ENCODE measurements at places on chromosomes 16 and 17. TPM values are rescaled to one million over a fixed set of nuclear protein-coding genes. Genes with fewer than 3 reads are reported as not detected.
A peak's percentile ranks its signal among the peaks of the same experiment; 100 is the strongest.

DNA sequence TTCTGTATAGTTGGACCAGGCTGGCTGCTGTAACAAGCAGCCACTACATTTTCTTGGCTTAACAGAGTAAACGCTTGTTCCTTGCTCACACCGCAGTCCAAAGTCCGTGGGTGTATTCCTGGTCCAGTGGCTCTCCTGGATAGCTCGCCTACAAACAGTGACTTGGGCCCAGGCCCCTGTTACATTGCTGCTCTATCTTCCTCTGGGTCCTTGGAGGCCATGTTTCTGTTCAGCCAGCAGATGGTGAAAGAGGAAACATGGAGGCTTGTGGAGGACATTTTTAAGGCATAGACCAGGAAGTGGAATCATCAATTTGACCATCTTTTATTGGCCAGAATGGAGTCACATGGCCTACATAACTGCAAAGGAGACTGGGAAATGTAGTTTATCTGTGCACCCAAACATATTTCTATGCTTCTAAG is 55.1 kb downstream of the ATP2C2 start:
- H3K27ac ChIP-seq = no peak overlapping the region
- H3K4me1 ChIP-seq = peaks cover 5% of the 10 kb centered on the region
- H3K4me3 ChIP-seq = no peak overlapping the region
- H3K27me3 ChIP-seq = peaks cover 9% of the 10 kb centered on the region

DNA sequence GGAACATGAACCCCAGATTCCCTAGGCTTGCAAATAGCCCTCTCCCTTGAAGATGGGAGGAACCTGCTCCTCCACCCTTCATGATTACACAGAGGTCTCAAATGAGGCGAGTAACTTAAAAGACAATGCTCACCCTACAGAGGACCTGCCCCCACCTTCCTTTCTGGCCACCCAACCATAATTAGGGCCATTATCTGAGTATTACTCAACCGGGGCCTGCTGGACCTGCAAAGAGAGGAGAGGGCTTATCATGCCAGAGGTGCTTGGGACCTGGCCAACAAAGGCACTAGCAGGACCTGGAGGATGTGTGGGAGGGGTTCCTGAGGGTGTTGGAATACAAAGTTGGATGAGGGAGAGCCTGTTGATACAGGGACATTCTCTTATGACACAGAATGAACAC is 42.4 kb downstream of the RNF157 start:
- no peak overlapping the region for H3K4me3 ChIP-seq
- no peak for DNase-seq
- H3K27me3 ChIP-seq = no peaks in the 10 kb centered on the region
- H3K27ac ChIP-seq = no peak overlapping the region
- peaks cover 20% of the 10 kb centered on the region for H3K4me1 ChIP-seq
- H3K36me3 ChIP-seq = peaks cover 5% of the 10 kb centered on the region

DNA sequence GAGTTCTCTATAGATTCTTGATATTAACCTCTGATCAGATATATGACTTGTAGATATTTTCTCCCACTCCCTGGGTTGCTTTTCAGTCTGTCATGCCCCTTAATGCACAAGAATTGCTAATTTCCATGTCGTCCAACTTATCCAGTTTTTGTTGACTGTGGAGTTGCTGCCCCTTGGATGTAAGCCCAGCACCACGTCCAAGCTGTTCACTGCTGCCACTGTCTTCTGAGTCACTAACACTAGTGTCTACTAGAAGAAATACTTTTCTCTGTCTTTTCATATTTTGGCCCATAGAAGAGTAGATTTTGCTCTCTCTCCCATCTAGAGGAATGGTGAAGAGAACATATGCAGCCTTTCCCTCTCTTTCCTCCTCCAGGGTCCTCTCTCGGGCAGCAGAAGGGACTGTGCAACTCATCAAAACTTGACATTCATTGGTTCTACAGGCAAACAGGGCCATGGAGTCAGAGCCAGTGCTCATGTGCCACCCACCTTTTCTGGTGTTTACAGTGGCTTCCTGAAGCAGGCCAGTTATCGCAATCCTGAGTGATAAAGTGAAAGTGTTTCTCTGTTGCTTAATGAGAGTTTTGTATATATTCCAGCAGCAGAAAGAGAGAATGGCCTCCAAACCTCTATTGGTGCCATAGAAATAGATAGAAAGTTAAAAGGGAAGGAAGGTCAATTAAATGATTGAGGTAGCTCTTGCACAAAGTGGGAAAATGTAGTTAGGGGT is 22.6 kb upstream of the PMP22 start:
- H3K36me3 ChIP-seq = no peaks in the 10 kb centered on the region
- no peak overlapping the region for H3K27ac ChIP-seq
- peaks cover 6% of the 10 kb centered on the region for H3K4me1 ChIP-seq
- peaks cover 5% of the 10 kb centered on the region for H3K27me3 ChIP-seq
- DNase-seq = no peak

Gene CACNG1
- 0.22 TPM for total RNA-seq

DNA sequence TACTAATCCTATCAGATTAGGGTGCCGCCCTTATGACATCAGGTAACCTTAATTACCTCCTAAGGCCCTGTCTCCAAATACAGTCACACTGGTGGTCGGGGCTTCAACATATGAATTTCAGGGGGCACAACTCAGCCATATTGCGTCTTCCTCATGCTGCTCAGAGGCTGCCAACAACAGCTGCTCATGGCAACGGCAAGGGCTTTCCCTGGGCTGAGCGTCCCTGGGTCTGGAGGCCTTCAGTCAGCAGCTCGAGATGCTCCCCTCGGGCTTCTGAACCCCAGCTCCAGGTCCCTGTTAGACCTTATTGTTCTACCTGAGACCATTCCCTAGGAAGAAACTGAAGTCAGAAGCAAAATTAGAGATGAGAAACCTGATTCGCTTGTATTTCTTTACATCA is 157.2 kb downstream of the TMEM132E start:
- H3K36me3 ChIP-seq = no peaks in the 10 kb centered on the region
- no peaks in the 10 kb centered on the region for H3K4me1 ChIP-seq
- no peak overlapping the region for H3K27ac ChIP-seq
- H3K27me3 ChIP-seq = peaks cover 6% of the 10 kb centered on the region
- H3K4me3 ChIP-seq = no peak overlapping the region

DNA sequence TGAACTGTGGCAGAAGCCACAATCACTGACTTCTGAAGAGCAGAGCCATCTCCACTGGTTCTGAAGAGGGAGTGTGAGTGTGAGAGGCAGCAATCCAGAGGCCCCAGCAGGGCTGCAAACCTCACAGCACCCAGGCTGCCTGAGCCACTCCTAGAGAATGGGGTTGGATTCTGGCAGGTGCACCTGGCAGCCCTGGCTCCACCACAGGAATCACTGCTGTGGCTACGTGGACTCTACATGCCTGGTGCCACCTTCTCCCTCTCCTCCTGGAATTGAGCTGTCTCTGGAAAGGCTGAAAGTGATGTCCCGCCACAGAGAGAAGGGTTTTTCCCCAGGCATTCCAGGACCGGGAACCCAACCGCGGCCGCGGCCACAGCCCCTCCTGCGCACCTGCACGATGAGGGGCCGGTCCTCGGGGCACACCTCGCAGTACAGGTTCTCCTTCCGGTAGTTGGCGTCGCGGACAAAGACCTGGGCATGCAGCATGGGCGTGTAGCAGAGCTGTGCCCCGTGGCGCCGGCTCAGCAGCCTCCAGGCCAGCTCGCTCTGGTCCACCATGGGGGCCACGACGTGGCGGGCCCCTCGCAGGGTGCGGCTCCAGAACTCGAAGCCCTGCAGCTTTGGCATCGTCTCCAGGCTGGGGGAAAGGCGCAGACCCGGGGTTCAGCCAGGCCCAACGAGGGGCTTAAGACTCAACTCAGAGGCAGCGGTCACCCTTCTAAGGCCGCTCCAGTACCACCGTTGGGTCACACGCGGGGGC is 991 bp downstream of the DUS1L start:
- peaks cover 1% of the 10 kb centered on the region for H3K4me1 ChIP-seq
- no peak for DNase-seq
- peaks cover 2% of the 10 kb centered on the region for H3K36me3 ChIP-seq
- peak overlapping the region; percentile 65 for H3K4me3 ChIP-seq

DNA sequence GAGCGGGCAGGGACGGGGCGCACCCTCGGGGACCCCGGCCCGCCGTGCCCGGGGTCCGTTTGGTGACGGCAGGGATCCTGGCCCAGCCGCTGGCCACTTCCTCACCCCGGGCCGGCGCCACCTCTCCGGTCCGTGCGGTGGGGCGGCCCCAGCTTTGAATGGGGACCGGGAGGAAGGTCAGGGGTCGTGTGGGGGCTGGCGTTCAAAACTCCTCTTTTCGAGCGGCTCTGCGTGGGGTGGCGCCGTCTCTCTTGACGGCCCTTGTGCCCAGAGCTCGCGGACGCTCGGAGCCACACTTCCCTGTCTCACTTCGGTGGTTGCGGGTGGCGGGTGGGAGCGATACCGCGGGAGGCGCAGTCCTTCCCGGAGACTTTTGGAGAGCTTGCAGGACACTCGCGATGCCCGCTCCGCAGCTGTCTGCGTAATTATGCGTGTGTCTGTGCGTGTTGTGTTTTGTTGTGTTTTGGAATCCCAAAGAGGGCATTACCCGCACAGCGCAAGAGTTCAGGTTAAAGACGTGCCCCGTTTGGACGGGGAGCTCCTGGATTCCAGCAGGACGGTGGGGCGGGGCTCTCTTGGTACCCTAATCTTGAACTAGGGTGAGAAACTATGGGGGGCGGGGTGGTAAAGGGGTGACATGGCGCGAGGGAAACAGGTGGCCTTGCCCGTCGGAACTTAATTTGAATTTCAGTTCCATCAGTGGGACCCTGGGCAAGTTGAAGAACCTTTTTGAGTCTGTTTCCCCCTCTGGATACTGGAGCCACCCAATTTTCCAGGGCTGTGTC is 637 bp downstream of the PLCG2 start:
- H3K27me3 ChIP-seq = peaks cover 54% of the 10 kb centered on the region
- H3K27ac ChIP-seq = no peak overlapping the region

GRCh38 chr16:84648595-84649510 is 542 bp downstream of the KLHL36 start:
- peaks cover 20% of the 10 kb centered on the region for H3K27me3 ChIP-seq
- DNase-seq = peak; percentile 46
- peak overlapping the region; percentile 75 for H3K4me3 ChIP-seq
- no peak overlapping the region for H3K27ac ChIP-seq

DNA sequence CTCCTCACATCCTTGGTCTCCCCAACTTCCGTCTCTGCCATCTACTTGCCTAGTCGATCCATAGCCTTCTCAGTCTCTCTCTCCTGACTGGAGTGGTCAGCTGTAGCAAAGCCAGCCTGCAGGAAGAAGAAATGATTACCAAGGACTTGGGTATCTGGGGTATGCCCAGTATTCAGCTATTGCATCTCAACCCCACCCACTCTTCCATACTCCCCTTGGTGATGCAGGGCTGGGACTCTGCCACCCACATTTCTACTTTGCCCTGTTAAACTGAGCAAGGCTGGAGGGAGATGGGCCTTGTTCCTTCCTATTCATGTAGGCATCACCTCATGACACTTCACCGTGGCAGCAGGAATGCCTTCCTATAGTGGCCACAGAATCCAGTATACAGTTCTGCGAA is 2.3 kb downstream of the COPRS start:
- no peaks in the 10 kb centered on the region for H3K27me3 ChIP-seq
- no peak overlapping the region for H3K27ac ChIP-seq
- peaks cover 10% of the 10 kb centered on the region for H3K36me3 ChIP-seq
- DNase-seq = no peak
- H3K4me1 ChIP-seq = peaks cover 18% of the 10 kb centered on the region
- no peak overlapping the region for H3K4me3 ChIP-seq

Gene MAP2K6
- total RNA-seq = 44.3 TPM

DNA sequence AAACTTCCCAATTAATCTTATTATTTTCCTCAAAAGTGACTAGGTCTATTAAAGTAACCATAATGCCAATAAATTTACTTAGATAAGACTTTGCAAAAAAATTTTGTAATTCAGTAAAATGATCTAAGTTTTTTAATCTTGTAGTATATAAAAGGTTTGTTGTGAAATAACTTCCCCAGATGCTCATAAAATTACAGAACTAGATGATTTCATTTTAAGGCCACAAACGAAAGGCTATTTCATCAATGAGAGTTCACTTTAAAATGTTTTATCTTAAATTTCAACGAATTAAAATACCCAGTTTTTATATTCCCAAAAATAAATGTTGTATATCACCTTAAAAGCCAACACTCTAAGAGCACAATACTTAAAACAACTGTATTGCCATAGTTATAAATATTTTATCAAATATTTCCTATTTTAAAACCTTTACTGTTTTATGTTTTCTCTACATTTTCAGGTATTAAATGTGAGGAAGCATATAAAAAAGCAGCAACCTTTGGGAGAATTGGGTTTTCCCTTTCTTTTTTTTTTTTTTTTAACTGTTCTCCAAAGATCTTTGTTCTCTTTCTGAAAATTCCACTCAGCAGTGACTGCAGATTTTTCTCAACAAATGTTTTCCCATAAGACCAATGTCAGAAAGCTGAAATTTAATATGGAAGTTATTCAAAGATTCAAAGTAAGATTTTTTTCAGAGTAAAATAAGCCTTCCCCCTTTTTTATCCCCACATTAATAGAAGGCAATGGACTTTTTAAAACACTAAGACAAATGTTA is 169.9 kb downstream of the CYB561 start:
- no peaks in the 10 kb centered on the region for H3K27me3 ChIP-seq
- no peak overlapping the region for H3K27ac ChIP-seq
- no peaks in the 10 kb centered on the region for H3K4me1 ChIP-seq
- DNase-seq = no peak

GRCh38 chr17:72725433-72726068 is 366.9 kb downstream of the SLC39A11 start:
- H3K4me1 ChIP-seq = peaks cover 6% of the 10 kb centered on the region
- H3K27me3 ChIP-seq = peaks cover 38% of the 10 kb centered on the region
- H3K4me3 ChIP-seq = no peak overlapping the region
- no peak overlapping the region for H3K27ac ChIP-seq
- no peaks in the 10 kb centered on the region for H3K36me3 ChIP-seq
